Mesothelial cell of epicardium (in vitro differentiated cells): ENCODE measurements at places on chromosomes 6 and 20.

DNA sequence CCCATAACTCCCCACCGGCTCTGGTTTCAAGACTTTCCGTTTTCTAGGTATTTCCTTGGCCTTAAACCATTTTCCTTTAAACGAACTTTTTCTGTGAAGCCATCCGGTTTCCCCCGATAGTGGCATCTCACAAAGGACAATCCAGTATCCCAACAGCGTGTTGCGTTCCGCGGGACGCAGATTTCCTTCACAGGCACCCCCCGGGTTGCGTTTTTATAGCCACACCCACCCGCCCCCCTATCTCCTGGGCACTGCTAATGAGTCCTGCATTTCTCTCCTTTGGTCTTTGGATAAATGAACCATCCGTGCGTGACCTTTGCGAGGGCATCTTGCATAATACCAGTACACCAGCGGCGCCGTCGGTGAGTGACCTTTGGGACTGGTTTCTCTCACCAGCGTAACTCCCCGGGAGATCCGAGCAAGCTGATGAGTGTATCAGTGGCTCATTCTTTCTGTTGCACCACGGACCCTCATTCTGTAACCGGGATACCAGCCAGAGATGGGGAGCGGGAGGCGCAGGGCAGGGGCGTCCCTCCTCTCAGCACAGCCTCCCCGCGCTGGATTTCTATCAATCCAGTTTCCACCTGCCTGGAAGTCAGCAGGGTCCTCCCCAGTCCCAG lies 586 bp upstream of the NQO2 start:
- DNase-seq = peak; percentile 42

GRCh38 chr6:38957426-38957825 lies 91.2 kb upstream of the GLP1R start:
- DNase-seq = no peak

DNA sequence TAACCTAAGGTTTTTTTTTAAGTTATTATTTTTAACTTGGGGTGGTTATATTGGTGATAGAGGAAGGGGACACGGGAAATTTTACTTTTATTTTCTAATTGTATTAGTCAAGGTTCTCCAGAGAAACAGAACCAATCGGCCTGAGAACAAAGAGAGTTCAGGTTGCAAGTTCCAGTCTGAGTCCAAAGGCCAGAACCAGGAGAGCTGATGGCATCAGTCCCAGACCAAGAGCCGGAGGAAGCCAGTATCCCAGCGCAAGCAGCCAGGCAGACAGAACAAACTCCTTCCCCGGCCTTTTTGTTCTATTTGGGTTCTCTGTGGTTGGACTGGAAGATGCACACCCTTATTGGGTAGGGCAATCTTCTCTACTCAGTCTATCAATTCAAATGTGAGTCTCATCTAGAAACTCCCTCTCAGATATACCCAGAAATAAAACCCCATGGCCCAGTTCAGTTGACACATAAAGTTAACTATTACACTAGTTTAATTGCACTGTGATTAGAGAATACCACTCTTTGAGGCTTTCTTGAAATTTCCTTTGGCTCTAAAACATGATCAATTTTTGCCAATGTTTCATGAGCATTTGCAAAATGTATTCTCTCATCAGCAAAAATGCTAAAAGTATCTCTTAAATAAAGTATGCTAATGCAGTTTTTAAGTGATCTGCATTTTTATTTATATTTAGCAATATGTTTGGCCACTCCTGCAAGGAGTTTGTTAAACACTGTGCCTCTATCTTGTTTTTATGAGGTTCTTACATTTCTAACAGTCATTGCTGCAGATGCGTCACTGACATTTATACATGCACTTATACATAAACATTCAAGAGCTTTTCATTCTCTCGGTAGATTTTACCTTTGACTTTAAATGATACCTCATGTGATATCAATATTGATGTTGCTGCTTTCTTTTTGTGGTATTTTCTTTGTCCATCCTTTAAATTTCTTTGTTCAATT lies 103.2 kb upstream of the SSTR4 start:
- DNase-seq = no peak

- no peak for DNase-seq
Observed at GRCh38 chr6:53598265-53598907, 53.5 kb upstream of the GCLC start.

- no peak for DNase-seq
Observed at GRCh38 chr6:79420054-79420453, 117.2 kb downstream of the LCA5 start.

GRCh38 chr20:49786196-49786595 lies 26.4 kb upstream of the SLC9A8 start:
- DNase-seq = no peak

GRCh38 chr6:155173488-155173887 lies 90.3 kb upstream of the CLDN20 start:
- no peak for DNase-seq

- DNase-seq = no peak
Observed at GRCh38 chr6:135052939-135053338, 1.7 kb downstream of the HBS1L start.

- no peak for DNase-seq
Observed at GRCh38 chr6:35049156-35049735, 91.9 kb downstream of the TCP11 start.

DNA sequence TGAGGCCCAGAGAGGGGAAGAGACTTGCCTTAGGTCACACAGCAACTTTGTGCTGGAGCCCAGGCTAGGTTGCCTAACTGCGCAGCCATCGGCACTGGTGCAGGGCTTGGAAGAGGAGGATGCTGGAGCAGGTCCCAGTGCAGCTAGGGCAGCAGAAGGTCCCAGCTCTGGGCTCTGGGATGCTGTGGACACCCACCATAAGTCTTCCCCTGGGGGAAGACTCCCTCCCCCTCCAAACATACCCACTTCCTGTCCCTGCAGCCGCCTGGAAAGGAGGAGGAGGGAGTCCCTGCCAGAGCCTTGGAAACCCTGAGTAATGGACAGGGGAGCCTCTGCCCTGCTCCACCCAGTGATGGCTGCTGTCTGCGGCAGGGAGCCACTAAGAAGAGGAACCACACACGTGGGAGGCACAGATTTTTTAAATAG lies 93.6 kb downstream of the NCR2 start:
- no peak for DNase-seq

DNA sequence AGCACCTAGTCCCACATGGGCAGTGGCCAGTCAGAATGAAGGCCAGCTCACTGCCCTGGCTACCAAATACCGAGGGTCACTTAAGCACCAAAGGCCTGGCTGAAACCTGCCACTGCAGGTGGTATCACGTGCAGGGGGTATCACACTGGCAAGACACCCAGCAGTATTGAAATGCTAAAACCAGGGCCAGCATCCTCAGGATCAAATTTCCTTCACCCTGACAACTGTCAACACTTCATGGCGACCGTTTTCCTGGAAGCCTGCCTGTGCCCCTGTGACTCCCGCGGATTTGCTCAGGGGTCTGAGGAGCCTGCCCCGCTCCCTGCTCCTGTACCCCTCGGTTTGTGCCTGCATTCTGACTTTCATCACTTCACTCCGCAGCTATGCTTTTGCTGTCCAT lies 151.1 kb downstream of the TTLL2 start:
- no peak for DNase-seq

- no peak for DNase-seq
Observed at GRCh38 chr6:150729188-150729748, 129.6 kb downstream of the PLEKHG1 start.

GRCh38 chr6:11484441-11484840 lies 53.1 kb upstream of the TMEM170B start:
- no peak for DNase-seq
